ENCODE measurements at places on chromosomes 3 and 15. TPM values are rescaled to one million over a fixed set of nuclear protein-coding genes. Genes with fewer than 3 reads are reported as not detected.
A peak's percentile ranks its signal among the peaks of the same experiment; 100 is the strongest.

GRCh38 chr3:94012185-94012584 lies 16.2 kb downstream of the STX19 start:
- no peak for DNase-seq

DNA sequence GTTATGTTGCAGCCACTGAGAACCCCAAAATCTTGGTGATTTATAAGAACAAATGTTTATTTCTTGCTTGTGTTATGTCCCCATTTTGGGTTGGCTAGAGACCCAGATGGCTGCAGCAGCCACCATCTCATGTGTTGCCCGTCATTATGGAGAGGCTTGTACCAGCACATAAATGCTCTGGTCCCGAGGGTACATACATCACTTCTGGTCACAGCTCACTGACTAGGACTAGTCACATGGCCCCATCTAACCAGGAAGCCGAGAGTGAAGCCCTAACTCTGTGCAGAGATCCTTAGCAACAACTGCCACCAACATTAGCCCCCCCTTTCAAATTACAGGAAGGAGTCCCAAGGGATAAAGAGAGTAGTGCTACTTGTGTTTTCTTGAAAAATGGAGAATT lies 25.5 kb upstream of the HACD2 start:
- DNase-seq: no peak

- peak; percentile 67 for DNase-seq
Measured at GRCh38 chr15:80173022-80173759, 20.4 kb downstream of the FAH start.

GRCh38 chr3:36756269-36756668 lies 8.1 kb downstream of the DCLK3 start:
- no peak for DNase-seq

DNA sequence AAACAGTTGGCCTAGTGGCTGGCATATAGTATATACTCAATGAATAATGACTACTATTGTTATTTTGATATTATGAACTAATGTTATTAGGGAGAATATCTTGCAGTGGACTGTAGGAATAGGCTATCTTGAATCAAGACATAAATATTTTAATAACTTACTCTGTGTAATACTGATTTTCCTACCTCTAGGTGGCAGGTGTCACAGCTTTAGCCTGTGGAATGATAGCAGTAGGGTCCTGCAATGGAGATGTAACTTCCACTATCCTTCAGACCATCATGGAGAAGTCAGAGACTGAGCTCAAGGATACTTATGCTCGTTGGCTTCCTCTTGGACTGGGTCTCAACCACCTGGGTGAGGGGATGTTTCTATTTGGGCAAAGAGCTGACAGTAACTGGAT lies 6.5 kb downstream of the PSMD2 start:
- DNase-seq: peak; percentile 62

The BCHE gene
- 36.5 TPM for total RNA-seq

The RTP3 gene
- not detected for total RNA-seq
